ENCODE measurements at places on chromosomes 2 and 18. TPM values are rescaled to one million over a fixed set of nuclear protein-coding genes. Genes with fewer than 3 reads are reported as not detected.
A peak's percentile ranks its signal among the peaks of the same experiment; 100 is the strongest.

DNA sequence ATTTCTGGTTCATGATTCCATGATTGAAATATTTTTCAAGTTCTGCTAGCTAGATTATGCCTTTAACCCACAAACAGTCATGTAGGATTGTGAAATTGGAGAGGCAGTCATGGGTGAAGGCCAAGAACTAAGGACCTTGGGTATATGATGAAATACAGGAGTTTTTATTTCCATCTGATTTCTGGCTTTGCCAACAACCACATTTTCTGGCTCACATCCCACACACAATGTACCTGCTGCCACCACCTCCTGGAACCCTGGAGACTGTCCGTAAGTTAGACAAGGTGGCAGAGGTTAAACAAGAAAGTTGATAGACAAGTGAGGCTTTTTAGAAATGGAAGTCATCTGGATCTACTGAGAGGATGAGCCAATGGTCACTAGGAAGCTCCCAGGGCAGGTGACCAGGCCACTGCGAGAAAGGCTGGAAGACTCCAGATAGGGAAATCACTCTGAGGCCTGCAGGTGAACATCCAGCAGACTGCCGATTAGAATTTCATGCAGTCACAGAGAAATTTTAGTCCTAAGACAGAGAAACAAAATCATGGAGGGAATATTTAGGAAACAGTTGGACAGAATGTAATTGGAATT is 402.0 kb downstream of the ALK start:
- no peak for DNase-seq

DNA sequence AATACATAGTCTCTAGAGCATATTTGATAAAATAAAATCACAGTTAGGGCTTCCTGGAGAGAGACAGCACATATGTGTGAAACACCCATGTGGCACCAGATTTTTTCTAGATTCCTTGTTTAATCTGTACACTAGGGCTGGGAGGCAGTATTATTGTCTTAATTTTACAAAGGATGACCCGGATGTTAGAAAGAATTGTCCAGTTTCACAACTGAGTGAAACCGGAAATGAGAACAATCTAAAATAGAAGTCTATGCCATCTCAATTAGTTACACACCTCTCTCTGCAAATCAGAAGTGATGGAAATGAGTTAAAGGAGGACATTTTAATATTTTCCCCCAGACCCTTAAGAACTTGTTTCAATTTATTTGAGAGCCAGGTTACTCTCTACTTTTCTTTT is 463.7 kb upstream of the DSEL start:
- no peak for DNase-seq

DNA sequence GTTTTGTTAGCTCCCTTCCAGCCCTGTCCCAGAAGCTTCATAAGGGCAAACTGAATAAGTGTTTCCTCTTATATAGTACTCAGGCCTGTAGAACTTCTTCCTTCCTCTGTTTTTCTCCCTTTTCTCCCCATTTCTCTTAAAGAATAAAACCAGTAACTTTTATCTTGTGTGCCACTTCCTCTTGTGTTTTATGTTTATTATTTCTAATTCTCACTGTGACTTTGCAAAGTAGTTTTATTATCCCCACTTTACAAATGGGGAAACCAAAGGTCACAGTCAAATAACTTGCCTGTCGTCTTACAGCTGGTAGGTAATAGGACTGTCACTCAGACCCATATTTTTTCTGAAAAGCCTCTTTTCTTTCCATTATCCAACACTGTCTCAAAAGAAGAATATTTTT is 42.4 kb downstream of the RBBP8 start:
- no peak for DNase-seq

CRYBA2 gene
- not detected for total RNA-seq

GRCh38 chr2:183283209-183283608 is 159.0 kb downstream of the NUP35 start:
- no peak for DNase-seq

HOXD1 gene
- total RNA-seq = not detected

DNA sequence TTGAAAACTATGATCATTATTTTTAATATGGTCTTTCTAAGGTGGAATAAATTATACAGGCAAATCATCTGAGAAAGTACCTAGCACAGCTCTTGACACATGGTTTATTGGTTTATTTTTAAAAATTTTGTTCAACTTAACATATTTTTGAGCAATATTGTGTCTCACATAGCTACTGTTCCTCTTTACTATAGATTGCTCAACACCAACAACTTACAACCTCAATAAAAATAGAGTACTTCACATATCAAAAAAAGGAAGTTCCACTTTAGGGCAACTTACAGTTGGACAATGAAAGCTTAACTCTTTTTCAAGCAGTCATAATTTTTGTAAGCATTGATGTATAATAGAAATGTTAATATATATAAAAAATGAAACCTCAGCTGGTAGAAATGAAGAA is 440.9 kb upstream of the UBE2E3 start:
- no peak for DNase-seq

DNA sequence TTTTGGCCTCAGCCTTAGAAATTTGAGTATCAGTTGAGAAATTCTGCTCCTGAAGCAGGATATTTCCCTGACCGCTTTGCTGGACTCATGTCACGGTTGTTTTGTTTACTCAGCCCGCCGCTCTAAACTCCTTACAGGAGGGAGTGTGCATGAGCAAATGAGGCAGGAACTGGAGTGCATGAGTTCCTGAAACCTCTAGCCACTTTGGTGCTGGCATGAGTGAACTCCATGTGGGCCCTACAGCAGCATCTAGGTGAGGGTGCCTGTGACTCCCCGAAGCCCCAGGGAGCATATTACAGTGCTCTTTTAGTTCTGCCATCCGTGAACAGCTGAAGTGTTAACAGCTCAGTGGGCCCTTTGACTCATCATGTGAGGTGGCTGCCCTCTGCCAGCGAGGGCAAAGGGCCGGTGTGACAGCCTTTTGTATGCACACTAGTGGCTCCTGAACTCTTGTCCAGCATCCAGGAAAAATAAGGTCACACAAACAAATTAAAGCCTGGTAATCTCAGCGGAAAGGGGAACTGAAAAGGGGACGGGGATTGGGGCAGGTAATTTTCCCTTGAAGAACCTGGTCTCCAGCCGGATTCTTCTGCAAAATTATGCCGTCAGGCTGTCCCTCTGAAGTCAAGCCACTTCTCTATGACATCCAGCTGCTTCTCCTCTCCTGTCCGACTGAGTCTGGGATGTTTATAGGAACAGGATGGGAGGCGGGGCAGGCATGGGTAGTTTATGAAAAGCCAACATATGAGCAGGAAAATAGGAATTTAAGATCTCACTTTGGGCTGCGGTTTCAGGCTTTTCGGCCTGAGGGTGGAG is 1668.7 kb downstream of the SUCLG1 start:
- no peak for DNase-seq

DNA sequence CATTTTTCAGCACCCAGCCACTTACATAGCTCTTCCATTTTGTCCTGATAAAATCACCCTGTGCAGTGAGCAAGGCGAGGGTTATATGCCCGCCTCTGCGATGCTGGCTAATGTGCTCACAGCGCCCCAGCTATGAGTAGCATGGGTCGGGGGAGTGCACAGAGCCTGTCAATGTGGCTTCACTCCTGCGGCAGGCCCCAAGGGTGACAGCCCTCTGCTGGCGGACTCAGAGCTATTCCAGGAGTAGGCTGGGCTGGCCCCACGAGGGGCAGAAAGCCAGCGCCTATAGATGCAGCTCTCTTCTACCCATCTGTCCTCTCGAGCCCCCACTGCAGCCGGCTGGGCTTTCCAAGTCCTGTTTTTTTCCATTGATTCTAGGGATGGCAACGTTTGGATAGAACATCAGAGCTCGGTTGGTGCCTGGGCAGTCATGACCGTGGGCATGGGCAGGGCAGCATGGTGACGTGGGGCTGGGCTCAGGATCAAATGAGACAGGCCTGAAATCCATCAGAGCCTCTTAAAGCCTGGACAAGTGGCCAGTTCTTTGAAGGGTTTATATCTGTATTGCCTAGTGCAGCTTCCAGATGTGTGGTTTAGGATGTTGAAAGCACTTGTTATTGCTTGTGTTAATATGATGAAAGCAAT is 134.7 kb downstream of the MCFD2 start:
- DNase-seq = peak; percentile 83

GRCh38 chr2:58448065-58448507 is 207.0 kb upstream of the FANCL start:
- peak; percentile 52 for DNase-seq

GRCh38 chr2:28949617-28950305 is 31.3 kb upstream of the TOGARAM2 start:
- DNase-seq = no peak

DNA sequence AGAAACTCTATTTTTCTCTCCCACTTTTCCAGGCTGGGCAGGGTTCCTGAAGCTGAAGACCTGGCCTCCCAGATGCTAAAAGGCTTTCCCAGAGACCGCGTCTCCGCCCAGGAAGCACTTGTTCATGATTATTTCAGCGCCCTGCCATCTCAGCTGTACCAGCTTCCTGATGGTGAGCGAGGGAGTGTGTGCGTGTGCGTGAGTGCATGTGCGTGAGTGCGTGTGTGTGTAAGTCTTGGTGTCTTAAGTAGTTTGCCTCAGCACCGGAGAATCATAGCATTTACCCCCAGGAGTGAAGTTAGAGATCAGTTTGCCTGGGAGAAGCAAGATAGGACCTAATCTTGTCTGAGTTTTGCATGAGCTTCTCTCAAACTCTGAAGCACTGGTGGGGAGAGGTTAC is 73.7 kb downstream of the CDK15 start:
- no peak for DNase-seq

DNA sequence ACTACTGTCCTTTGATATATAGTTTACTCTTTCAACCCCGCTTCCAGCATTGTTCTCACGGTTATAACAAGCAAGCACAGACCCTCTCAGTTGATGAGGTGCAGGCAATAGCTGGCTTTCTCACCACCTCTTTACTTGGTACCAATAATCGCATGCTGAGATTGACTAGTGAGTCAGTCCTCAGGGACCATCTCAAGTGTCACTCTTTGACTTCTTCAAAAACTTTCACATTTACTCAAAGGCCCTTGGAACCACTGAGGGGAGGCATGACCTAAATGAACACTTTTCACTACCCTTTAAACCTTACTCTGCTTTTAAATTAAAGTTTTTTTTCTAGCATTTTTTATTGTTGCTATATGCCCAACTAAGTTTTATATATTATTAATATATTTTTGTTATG is 101.8 kb downstream of the DAW1 start:
- DNase-seq = no peak

- DNase-seq = no peak
Measured at GRCh38 chr2:56026828-56027227, 103.2 kb upstream of the EFEMP1 start.

CPS1 gene
- 6.3 TPM for total RNA-seq

UGT1A4 gene
- total RNA-seq = not detected

GRCh38 chr2:163692611-163693482 is 43.0 kb downstream of the FIGN start:
- no peak for DNase-seq

DNA sequence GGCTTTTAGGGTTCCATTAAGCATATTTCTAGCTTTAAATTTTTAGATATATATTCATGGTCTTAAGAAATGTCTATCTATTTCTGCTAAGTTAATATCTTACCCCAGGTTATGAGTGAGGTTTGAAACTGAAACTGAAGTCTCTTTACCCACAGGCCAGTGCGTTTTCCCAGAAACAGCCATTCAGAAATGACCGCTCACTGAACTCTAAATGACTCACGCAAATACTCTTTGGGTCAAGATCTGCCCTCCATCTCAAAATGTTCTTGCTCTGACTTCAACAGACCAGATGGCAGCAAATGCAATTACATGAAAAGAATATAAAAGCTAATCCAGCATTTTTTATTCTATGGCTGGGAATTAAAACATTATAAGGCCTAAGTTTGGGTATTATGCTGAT is 315.2 kb downstream of the TDRD15 start:
- DNase-seq = no peak

GRCh38 chr18:63677500-63678225 is 16.0 kb upstream of the SERPINB3 start:
- DNase-seq = no peak

DNA sequence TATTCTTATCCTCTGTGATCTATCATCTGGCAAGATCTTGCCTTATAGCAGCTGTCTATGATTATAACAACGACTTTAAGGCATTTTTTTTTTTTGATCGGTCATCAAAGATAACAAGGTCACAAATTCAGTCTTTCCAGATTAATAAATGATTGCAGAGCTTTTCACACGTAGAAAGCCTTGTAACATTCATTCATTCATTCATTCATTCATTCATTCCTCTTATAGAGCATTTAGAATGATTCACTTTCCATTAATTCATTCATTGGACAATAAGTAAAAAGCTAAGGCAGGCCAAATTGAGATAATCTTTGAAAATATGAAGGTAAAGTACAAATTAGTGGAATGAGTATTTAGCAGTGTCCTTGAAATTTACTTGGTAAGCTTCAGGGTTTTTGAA is 223.7 kb downstream of the NUP35 start:
- no peak for DNase-seq

GRCh38 chr2:196162586-196163175 is 8.7 kb downstream of the STK17B start:
- DNase-seq = no peak

IL37 gene
- total RNA-seq = 1.00 TPM

BUB1 gene
- 169 TPM for total RNA-seq

DNA sequence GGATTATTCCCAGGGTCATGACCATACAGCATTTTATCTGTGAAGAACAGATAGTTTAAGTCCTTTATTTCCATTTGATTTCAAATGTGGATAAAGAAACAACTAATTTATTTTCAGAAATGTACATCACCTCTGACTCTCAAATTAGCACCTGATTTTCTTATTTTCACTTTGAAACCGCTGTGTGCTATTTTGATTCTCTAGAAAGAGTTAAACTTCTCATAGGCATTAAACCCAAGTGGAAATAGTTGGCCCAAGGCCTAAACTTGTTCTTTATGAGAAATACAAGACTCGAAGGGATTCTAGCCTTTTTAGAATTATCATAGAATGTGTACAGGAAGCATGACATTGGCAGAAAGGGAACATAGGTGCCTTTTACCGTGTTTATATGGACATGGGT is 41.5 kb upstream of the LTBP1 start:
- DNase-seq = no peak

SPC25 gene
- 13.9 TPM for total RNA-seq

- peak; percentile 6 for DNase-seq
Measured at GRCh38 chr2:35522450-35522849, 833.1 kb upstream of the CRIM1 start.

DNA sequence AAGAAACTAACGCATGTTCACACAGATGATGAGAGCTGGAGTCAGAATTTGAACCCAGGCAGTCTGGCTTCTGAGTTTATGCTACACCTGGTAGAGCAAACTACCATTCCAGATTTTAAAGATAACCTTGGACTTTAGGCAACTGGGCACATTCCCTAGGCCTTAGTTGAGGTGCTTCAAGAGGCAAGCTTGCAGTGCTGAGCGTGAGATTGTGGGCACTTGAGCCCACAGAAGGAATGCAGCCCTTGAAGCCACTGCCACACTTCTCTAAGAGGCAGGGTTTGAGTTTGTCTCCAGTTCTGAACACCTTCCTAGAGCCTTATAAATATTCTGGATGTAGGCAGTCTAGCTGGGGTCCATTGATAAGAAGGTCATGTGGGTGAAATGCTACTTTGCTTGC is 216.1 kb upstream of the SLC14A2 start:
- DNase-seq = no peak

- no peak for DNase-seq
Measured at GRCh38 chr18:68840554-68841263, 42.8 kb downstream of the CCDC102B start.

DSG2 gene
- 66.0 TPM for total RNA-seq

GRCh38 chr2:236939721-236940231 is 145.9 kb upstream of the COPS8 start:
- no peak for DNase-seq

FEV gene
- total RNA-seq = not detected

GRCh38 chr2:170323743-170324142 is 145.8 kb downstream of the MYO3B start:
- no peak for DNase-seq

DPP10 gene
- total RNA-seq = 15.6 TPM

FAM237A gene
- not detected for total RNA-seq
